ENCODE measurements at places on chromosomes 16 and 17. TPM values are rescaled to one million over a fixed set of nuclear protein-coding genes. Genes with fewer than 3 reads are reported as not detected.

KCNJ2 gene
- not detected for polyA plus RNA-seq

SCARF1 gene
- polyA plus RNA-seq: 0.95 TPM

KRTAP9-2 gene
- not detected for polyA plus RNA-seq

ST6GALNAC2 gene
- polyA plus RNA-seq: not detected

HSBP1 gene
- polyA plus RNA-seq: 35.6 TPM

RAB26 gene
- polyA plus RNA-seq: not detected

CCL14 gene
- polyA plus RNA-seq: not detected

VMO1 gene
- not detected for polyA plus RNA-seq

SLC38A8 gene
- polyA plus RNA-seq: not detected

TMEM106A gene
- 2.5 TPM for polyA plus RNA-seq

ATP2A1 gene
- not detected for polyA plus RNA-seq

C17orf113 gene
- polyA plus RNA-seq: not detected
